Activated T-helper 17 cell treated with anti-CD3 and anti-CD28 coated beads, Interleukin-2, amount 50 U/mL, for 72 hours (primary cell): ENCODE measurements at places on chromosomes 5 and 9. TPM values are rescaled to one million over a fixed set of nuclear protein-coding genes. Genes with fewer than 3 reads are reported as not detected.
A peak's percentile ranks its signal among the peaks of the same experiment; 100 is the strongest.

GRCh38 chr5:140309706-140310249 lies 6.9 kb upstream of the PFDN1 start:
- no peak for ATAC-seq

DNA sequence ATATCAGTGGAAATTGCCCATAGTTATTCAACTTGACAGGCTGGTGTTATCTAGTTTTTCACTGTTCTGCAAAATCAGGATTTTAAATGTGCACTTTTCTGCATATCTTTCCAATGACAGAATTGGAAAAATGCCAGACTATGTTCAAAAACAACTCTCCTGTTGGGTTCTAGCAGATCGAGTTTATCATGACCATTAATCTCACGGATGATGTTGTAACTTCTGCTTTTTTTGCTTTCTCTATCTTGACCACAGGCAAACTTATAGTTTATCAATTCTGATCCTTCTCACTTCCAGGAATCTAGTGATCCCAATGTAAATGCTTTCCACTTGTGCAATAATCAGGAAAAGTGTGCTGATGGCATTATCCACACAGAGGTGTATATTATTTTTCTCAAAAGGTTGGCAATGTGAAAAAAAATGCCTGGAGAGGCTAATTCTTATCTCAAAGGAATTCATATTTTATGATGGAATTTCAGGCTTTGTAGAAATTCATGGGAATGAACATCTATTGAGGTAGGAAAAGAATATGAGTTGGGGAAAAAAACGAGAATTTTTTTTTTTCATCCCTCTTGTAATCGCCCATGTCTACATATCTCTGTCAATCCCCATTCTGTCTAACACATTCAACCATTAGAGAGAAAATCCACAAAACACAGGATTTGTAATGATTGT lies 73.6 kb upstream of the DAB2 start:
- ATAC-seq: no peak

- ATAC-seq: no peak
Measured at GRCh38 chr9:119365291-119366027, 3.8 kb downstream of the BRINP1 start.

DNA sequence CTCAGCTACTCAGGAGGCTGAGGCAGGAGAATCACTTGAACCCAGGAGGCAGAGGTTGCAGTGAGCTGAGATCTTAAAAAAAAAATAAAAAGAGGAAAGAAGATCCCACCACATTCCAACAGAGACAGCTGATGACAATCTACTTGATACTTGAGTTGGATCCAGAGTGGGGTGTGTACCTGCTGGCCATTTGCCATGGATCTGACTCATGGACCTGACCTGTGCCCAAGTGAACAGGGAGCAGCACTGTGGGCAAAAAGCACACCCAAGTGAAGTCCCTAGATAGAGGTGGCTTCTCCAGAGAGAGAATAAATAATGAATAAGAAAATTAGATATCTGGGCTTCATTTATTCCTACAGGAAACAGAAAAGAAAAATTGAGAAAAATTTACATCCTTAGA lies 81.2 kb upstream of the MIER3 start:
- no peak for ATAC-seq

The ZNF883 gene
- total RNA-seq: 0.71 TPM

The PCDHGA9 gene
- not detected for total RNA-seq

GRCh38 chr9:114286146-114286679 lies 36.7 kb upstream of the ORM1 start:
- ATAC-seq: no peak

DNA sequence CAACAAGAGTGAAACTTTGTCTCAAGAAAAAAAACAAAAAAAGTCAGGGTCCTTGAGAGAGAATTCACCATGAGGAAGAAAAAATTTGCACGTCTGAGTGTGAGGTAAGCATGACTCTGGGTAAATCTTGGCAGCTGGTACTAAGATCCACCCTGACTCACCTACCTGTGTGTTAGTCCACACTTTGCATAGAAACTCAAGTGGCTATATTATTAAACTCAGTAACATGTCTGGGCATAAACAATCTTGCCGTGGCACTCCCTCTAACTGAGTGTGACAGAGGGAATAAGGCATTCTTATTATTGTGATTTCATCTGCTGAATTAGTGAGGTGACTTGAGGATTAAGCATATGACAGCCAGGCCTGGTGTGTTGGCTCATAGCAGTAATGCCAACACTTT lies 259.4 kb upstream of the VLDLR start:
- ATAC-seq: no peak

DNA sequence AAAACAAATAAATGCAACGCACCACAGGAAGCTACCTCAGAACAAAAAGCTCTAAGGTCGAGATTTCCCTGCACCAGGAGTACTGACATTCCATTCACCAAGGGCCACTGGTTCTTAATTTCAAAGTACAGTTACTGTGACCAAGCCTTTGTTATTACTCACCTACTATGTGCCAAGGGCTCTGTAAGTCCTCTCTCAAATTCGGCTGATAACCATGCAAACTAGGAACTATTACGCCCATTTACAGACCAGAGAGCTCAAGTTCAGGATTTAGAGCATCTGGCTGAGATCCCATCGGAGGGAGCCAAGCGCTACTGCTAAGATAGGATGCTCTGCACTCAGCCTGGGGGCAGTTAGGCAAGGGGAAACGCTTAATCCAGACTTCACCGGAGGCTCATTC lies 5.6 kb downstream of the MYO10 start:
- no peak for ATAC-seq

GRCh38 chr5:80208381-80208780 lies 47.5 kb downstream of the SERINC5 start:
- no peak for ATAC-seq

The GMCL2 gene
- not detected for total RNA-seq

DNA sequence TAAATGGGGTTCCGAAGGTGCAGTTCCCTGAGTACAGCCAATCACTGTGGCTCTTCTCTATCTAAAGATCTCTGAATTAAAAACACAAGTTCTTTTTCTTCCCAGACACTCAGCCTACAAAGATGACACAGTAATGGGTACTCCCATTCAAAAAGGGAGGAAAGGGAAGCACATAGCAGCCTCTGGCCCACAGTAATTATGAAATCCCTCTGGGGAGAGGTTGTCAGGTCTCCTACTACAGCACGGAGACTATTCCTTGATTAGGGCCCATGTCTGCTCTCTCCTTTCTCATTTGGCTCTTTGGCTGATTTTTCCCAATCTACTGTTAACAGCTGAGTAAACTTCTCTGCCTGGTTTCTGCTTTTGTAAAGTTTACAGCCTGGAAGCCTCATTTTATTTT lies 62.0 kb upstream of the RANBP3L start:
- ATAC-seq: no peak

DNA sequence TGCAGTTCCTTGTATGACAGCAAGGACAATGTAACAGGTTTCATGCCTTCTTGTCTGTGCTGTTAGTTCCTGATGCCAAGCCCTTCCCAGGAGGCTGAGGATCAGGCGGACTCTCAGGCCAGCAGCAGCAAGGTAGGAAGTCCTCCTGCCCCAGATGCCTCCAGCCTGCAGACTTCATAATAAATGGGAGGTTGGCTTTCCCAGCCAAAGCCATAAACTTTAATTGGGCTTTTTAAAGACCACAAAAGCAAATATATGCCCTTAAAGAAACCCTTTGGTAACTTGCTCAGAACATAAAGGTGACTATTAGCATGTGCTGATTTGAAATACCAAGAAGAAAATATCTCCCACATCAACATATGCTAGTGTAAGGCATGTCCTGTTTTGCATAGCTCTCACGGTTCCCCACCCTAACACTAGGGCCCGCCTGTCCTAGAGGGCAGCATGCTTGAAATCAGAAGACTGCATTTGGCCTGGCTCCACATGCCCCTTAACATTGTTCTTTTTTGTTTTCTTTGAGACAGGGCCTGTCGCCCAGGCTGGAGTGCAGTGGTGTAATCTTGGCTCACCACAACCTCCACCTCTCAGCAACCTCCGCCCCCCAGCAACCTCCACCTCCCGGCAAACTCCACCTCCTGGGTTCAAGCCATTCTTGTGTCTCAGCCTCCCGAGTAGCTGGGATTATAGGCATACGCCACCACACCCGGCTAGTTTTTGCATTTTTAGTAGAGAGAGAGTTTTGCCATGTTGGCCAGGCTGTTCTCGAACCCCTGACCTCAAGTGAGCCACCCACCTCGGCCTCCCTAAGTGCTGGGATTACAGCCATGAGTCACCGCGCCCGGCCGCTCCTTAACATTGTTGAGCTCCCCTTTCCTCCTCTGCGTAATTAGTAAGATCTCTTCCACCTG lies 44.6 kb upstream of the FCN1 start:
- ATAC-seq: no peak

The ADGRV1 gene
- 0.74 TPM for total RNA-seq

- ATAC-seq: no peak
Measured at GRCh38 chr9:80127920-80128319, 556.2 kb downstream of the TLE4 start.

The RMRP gene
- 10,768 TPM for total RNA-seq

DNA sequence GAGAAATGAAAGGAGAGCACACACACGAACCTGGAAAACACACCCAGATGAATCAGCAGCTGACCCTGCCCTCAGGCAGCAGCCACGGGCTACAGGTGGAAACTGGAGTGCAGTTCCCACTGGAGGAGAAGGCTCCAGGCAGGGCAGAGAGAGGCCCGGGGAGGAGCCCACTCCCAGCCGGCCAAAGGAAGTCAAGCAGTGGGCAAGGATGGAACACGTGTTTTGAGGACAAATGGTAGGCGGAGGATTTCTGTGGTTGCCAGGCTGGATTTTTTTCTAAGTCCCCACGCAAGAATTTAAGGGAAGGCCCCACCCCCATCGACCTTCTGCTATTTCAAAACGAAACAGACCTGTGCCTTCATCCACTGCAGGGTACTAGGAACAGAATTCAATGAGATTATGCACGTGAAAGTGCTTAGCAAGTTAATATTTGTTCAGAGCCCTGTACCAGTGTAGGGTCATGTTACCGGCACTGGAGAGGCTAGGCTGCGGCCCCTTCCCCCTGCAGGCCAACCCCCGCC lies 6.8 kb downstream of the EPB41L4B start:
- no peak for ATAC-seq

DNA sequence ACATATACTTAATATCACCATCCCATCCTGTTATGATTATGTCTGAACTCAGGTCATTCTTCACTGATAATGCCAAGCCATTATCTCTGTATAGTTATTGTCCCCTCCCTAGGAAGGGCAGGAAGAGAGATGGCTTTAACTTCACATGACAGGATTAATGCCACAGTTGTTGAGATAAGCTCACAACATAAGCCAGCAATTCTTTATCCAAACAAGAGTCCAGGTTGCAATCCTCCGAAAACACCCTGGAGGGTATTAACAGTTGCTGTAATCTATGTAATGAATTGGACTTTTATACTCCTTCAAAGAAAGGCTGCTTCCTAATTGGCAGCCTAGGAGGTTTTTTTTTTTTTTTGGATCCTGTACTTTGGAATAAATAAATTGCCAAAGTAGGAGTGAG lies 779.4 kb downstream of the SEMA5A start:
- ATAC-seq: no peak

DNA sequence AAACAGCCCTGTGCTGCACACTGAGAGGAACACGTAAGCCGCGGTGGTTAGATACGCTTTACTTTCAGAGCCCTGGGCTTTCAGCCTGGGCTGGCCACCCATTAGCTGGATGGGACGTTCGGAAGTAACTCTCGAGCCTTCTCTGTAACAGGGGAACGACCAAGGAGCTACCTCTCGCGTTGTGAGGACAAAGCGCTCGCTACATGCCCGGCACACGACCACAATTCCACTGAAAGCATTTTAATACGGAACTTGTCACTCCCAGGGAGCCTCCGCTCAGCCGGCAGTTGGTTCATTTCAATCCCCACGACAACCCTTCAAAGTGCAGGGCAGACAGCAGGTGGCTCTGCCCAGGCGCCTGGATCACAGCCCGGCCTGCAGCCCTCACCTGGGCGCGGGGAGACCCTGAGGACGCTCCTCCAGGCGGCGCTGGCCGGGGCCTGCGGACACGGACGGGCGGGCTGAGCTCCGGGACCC lies 368 bp downstream of the SURF1 start:
- ATAC-seq: peak; percentile 42

GRCh38 chr5:23269981-23270380 lies 237.4 kb upstream of the PRDM9 start:
- ATAC-seq: no peak

- ATAC-seq: no peak
Measured at GRCh38 chr5:56415356-56415765, 182.2 kb upstream of the ANKRD55 start.

DNA sequence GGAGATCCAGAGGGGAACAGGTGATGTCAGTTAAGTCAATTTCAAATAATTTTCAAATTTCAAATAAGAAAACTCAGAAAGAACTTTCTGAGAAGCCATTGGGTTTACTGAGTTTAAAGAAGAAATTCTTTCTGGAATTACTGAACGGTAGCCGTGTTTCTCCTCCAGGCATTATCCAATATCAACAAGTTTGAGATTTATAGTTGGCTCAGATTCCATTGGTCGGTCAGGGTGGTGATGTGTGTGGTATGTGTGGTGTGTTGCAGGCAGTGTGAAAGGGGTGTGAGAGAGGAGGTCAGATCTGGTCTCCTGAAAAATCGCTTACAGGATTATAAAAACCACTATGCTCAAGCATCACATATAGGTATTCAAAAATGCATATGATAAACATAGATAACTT lies 60.1 kb downstream of the PDE4D start:
- no peak for ATAC-seq

DNA sequence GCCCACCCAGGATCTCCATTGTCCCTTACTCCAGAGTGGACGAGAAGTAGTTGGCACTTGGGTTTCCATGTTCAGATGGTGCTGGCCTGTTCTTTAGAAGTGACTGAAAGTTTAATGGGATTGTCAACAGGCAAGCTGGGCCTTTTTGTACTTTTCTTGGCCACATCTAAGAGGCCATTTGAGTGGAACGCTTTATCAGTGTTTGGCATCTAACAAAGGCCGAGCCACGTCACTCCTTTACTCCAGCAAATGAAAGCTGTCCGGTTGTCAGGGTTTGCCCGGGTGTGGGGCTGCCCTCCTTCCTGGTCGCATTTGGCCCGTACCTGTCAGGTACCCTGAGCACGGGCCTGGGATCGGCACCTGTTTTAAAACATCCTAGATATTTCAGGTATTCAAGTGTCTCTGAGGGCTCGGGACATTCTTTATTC lies 71.5 kb downstream of the RCL1 start:
- no peak for ATAC-seq

GRCh38 chr9:96856363-96857286 lies 2.3 kb upstream of the ZNF782 start:
- ATAC-seq: peak; percentile 69
